Stimulated activated CD4-positive, alpha-beta T cell treated with anti-CD3 and anti-CD28 coated beads, Interleukin-1b, Interleukin-23, amount 100 ng/mL, for 1 hour (primary cell): ENCODE measurements at places on chromosomes 6 and 20.

DNA sequence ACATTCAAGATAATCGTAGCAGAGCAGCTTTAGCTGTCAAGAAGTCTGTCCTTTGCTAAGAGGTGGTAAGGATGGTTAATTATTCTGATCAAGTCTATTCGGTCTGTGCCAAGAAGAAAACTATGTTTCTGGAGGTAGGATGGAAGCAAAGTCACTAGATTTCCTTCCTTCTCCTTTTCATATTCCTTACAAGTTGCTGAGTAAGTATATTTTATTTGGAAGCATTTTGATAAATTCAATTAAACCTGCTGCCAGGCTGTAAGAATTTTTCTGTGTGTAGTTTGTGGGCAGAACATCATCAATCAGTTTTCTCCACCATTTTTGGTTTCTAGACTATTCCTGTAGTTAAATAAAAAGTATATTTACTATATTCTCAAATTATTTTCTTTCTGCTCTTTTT lies 311.3 kb downstream of the PRKN start:
- no peak for DNase-seq

DNA sequence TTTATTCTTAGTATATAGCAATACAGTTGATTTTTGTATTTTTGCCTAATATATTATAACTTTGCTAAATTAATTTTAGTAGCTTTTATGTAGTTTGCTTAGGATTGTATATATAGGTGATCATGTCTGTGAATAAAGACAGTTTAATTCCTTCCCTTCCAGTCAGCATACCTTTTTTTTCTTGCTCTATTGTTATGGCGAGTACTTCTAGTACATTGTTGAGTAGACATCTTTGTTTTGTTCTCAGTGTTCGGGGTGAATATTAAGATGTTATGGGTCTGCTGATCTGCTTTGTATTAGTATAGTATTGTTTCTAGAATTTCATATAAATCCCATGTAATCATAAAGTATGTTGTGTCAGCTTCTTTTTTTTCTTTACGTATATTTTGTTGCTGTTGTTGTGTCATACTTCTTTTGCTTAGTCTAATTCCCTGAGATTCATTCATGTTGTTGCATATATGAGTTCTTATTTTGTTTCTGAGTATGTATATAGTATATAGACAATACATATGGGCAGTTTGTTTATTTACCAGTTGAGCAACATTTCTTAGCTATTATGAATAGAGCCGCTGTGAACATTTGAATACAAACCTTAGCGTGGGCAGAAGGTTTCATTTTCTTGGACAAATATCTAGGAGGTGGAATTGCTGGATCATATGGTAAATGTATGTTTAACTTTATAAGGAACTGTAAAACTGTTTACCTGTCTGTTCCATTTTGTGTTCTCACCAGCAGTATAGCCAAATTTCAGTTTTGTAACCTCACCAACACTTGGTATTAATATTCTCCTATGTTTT lies 25.5 kb downstream of the NCOA3 start:
- no peak for DNase-seq

- DNase-seq, result no peak
These were observed 4.7 kb upstream of the ENPP5 start for GRCh38 chr6:46175446-46175845.

GRCh38 chr6:119308991-119309657 lies 40.4 kb downstream of the MAN1A1 start:
- no peak for DNase-seq

- DNase-seq, result no peak
These were observed 1.4 kb upstream of the ULBP3 start for GRCh38 chr6:150070236-150070818.

- peak; percentile 50 for DNase-seq
These were observed 6.7 kb downstream of the PSMA7 start for GRCh38 chr20:62136283-62137091.

DNA sequence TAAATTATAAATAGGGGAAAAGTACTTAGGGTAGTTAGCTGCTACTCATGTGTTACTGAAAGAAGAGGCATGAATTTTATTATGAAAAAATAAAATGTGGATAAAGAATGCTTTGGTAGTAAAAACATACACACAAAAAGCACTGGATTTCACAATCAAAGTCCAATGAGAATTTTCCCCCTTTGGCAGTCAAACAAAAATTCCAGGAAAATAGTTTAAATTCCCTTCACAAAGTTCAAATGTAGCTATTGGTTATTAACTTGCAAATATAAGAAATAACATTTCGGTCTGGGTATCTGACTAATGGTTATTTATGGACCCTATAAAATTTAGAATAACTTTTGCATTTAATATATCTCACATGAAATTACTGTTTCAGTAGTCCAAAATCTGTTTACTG lies 210.4 kb downstream of the FOXC1 start:
- DNase-seq, result no peak

DNA sequence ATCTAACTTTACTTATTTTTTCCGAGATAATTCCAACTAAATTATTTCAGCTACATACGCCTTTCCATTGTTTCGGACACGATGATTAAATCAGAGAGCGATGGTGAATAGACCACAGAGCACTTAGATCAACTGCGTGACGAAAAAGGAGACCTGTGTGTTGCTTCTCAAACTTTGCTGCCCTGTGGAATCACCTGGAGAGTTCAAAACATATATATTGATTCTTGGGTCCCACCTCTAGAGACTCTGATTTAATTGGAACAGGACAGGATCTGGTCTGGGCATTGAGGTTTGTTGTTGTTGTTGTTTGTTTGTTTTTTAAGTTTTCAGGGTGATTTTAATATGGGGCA lies 401 bp upstream of the TNFRSF21 start:
- DNase-seq, result no peak
